Melanocyte of skin (primary cell): ENCODE measurements at places on chromosomes 6 and 20. TPM values are rescaled to one million over a fixed set of nuclear protein-coding genes. Genes with fewer than 3 reads are reported as not detected.

Gene GMEB2
- total RNA-seq, result 5.3 and 6.2 TPM in 2 replicates

Gene DNAH8
- total RNA-seq, result not detected in 2 replicates

Gene ITPR3
- total RNA-seq, result 19.3 and 36.3 TPM in 2 replicates

Gene ENPP1
- total RNA-seq, result 10.5 and 11.7 TPM in 2 replicates

Gene FOXO3
- 17.3 and 27.9 TPM in 2 replicates for total RNA-seq
